Fibroblast of mammary gland (primary cell): ENCODE measurements at places on chromosomes 3 and 15.
A peak's percentile ranks its signal among the peaks of the same experiment; 100 is the strongest.

DNA sequence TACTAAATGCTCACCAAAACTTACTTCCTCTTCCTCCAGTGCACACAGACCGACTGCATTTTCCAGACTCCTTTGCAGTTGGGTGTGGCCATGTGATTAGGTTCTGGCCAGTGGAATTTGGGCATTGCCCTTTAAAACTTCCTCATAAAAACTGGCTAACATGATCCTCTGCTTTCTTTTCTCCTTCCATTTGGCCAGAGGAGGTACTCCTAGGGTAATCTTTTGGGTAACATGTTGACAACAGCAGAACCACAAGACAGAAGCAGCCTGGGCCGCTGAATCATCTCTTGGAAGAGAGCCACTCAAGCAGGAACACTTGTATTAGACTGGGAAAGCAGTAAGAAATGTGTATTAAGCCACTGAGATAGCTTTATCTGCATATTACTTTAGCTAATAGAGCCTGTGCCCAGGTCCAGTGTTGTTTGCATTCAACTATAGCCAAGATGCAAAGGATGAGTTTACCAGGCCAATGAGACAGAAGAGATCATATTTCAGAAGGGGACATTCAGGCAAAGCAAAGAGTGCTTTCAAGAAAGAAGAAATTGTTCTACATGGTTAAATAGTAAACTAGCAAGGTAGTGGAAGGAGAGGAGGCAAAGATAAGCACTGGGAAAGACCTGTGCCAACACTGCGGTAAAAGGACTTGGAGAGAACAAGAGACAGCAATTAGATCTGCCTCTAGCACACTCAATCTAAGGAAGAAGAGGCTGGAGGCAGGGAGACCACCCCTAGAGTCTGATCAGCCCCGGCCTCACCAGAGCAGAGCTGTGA, 79.8 kb downstream of the PLCH1 start:
- DNase-seq, result peak; percentile 97

GRCh38 chr3:192897005-192897404, 20.7 kb downstream of the MB21D2 start:
- no peak for DNase-seq

- DNase-seq, result no peak
These were observed 94.8 kb downstream of the SLC9A9 start for GRCh38 chr3:143753456-143753855.

DNA sequence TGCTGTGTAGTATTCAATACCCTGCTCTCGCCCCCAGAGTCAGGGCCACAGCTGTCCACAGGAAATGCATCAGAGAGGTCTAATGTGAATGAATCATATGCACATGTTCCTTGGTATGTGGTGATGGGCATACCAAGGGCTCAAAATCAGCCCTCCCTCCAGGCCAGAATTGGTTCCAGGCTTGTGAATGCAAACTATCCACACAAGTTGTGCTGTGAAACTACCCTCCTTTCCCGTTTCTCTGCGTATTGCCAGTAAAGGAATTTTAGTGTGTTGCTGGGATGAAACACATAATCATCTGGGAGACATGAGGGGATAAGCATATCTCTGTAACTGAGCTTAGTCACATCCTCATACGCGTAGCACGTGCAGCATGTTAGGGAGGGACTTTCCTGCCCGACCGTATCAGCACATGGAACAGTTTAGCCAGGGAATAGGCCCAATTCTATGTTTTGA, 9.2 kb upstream of the MME start:
- peak; percentile 99 for DNase-seq

GRCh38 chr15:51757450-51757849, 6.1 kb downstream of the TMOD2 start:
- no peak for DNase-seq

DNA sequence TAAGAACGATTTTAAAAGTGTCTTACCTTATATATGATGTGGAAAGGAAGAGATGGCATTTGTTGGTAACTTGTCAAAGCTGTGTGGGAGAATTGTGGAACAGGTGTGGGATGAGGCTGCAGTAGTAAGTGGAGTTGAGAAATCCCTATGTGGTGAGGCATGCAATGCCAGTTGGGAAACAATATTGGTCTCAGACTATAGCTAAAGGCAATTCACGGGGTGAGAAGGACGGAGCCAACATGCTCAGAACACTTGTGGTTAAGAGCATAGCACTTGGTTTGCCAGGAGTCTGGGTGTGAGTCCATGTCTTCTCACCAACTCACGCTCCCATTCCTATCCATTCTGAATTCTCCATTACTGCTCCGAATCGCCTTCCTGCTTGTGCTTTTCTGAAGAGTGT, 615.6 kb upstream of the ADAMTS9 start:
- no peak for DNase-seq

GRCh38 chr15:93348711-93349545, 259.9 kb upstream of the RGMA start:
- DNase-seq, result no peak

DNA sequence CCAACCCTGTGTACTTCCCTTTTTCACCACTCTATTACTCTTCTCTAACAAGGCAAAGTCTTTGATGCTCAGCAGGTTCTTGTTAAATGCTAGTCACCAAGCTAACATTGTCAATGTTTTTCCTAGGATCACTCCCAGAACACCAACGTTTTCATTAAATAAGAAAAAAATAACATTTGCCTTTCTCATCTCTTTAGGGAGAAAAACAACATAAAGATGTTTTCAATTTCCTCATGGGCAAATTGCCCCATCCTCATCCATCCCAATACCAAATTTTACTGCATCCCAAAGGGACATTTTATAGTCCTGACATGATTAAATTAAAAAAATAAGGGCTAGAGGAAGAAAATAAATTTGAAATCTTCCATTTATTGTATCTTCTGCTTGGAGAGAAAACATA, 106.5 kb downstream of the SUCNR1 start:
- DNase-seq, result peak; percentile 83

GRCh38 chr3:171163101-171164066, 136.9 kb upstream of the SLC2A2 start:
- DNase-seq, result peak; percentile 25

- DNase-seq, result no peak
These were observed 97.4 kb upstream of the RNU6-1 start for GRCh38 chr15:67937153-67937761.
